ENCODE measurements at places on chromosomes 11 and 22.
A peak's percentile ranks its signal among the peaks of the same experiment; 100 is the strongest.

GRCh38 chr11:125593114-125593820 lies 615 bp downstream of the STT3A start:
- peak; percentile 85 for DNase-seq

DNA sequence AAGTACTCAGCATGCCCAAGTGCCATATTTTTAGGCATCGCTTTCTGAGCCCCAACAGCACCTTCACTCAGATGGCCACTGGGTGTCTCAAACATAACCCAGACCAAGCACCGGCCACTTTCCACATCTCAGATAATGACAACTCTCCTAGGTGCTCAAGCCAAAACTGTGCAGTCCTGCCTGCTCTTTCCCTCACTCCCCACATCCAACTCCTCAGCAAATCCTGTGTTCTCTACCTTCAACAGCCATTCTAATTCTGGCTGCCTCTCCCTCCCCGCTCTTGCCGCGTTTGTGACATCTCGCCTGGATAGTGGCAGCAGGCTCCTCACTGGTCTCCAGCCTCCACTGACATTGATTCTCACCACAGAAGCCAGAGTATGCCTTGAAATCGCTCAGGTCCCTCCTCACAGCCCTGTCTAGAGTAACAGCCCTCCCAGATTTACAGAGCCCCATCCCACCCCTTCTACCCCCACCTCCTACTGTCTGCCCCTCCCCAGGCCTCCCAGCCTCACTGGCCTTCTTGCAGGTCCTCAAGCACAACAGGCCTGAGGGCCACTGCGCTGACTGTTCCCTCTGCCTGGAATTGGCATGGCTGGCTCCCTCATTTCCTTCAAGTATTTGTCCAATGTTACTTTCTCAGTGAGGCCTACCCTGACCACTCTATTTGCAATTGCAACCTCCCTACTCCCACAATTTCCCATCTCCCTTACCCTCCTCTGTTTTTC lies 1.3 kb upstream of the PHETA2 start:
- no peak for DNase-seq

DNA sequence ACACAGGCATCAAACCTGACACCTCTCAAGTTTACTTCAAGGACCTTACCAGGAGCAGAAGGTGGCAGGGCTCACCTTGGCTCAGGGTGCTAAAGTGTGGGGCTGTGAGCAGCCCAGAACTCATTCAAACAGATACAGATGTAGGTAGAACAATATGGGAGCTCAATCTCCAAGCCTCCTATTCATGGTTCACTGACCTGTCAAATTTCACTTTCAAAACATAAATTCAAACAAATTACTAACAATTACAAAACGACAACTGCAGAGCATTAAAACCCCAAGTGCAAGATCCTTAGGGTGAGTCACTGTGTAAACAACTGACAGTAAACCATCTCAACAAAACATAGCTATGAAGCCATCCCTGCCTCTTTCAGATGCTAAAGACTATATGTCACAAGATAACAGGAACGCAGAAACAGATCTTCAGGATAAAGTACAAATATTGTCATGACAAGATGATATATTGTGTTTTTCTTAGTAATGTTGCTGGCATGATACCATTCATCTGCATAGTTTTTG lies 303.5 kb upstream of the ANO3 start:
- DNase-seq, result no peak

GRCh38 chr11:79174045-79175008 lies 266.5 kb downstream of the TENM4 start:
- no peak for DNase-seq

- DNase-seq, result no peak
Measured at GRCh38 chr11:8652140-8652539, 30.3 kb downstream of the TRIM66 start.

GRCh38 chr11:68399916-68400315 lies 60.6 kb upstream of the PPP6R3 start:
- DNase-seq, result no peak

- DNase-seq, result peak; percentile 17
Measured at GRCh38 chr11:101583251-101584128, at the start of gene TRPC6. Gene TRPC6, minus strand, starts transcription at chr11:101584007. Its CDS starts 504 bp downstream, at chr11:101583503.

- DNase-seq, result no peak
Measured at GRCh38 chr11:66272596-66272995, 4.2 kb downstream of the RAB1B start.

DNA sequence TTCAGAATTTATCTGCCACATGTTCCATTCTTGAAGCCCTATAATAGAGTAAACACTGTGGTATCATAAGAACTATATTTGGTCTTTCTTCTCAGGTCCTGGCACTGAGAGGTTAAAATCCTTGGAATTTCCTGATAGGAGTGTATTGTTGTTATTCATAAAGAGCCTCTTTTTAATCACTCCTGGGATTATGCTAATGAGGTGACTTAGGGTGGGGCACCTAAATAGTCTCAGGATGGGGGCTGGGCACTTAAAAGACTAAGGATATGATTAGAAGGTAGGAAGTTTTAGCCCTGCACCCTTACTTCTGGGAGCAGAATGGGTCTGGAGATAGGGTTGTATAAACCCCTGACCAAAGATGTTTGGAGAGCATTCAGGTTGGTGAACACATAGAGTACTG lies 755.2 kb upstream of the TENM4 start:
- no peak for DNase-seq

DNA sequence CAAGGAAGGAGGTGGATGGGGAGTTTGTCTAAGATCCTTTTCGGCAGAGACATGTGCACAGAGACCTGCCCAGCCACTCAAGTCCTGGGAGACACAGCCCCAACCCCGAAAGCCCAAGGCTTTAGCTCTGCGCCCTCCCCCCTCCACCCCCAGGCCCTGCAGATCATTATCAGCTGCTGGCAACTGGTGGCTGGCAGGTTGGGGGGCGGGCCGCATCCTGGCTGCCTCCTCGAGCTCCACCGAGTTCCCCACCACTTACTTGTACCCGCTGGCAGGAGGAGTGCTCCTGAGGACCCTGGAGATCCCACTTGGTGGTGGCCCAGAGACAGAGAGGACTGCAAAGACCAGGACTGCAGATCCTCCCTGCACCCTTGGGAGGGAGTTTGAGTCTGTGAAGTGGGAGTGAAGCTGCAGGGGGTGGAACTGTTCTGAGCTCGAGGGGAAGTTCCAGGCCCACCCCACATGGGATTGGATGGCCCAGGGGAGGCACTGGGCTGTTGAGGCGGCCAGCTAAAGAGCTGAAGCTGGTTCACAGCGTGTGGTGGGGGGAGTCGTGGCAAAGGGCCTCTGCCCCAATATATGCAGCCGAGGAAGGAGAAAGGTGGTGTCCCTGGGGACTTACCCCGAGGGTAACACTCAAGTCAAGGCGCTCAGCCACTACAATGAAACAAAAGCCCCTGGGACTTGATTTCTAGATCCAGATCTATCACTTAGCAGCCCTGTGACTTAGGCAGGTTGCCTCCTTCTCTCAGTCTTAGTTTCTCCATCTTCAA lies 19.9 kb upstream of the CCDC86 start:
- no peak for DNase-seq

- DNase-seq, result no peak
Measured at GRCh38 chr11:73465023-73465675, 89.0 kb downstream of the RELT start.

GRCh38 chr11:10222399-10222798 lies 71.6 kb downstream of the SBF2 start:
- DNase-seq, result no peak

DNA sequence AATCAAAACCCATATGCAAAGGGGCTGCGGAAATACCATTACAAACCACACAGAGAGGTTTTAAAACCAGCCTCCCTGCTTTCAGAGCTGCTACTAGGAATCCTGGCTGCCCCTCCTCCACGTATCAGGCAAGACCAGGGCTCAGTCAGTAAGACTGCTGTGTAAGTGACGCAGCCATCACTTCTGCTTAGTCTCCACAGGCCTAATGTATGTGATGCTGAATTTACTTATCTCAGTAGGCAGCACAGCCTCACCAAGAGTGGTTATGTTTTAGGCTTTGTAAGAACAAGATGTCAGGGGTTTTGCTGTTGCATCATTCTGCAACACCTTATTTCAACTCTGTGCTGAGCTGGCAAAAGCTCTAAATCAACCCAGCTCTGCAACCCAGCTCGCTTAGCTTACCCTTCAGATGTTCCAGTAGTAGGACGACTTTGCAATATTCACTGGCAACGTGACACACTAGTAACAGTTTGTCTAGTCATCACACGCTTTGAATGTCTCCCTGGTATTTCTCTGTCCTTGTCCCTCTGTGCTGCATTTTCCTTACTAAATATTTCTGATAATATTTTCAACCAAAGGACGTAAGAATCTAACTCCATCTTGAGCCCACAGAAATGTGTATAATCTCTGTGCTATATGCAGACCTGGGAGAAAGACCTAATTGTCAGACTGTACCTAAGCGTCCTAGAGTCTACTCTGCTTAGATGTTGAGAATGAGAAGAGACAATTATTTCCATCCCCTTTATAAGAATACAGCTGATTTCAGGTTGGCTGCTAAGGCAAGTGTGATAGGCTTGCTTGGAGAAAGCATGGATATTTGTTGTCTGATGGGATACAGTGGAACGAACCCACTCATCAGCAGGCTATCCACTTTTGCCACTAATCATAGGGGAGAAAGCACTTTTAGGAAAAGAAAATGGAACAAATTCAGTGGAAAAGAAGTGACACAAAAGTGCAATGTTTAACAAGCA lies 72.2 kb downstream of the LARGE2 start:
- no peak for DNase-seq

- DNase-seq, result peak; percentile 65
Measured at GRCh38 chr11:46119352-46120216, 1.7 kb downstream of the PHF21A start.
